ENCODE measurements at places on chromosomes 6 and 20.

- DNase-seq = no peak
These were observed 669.0 kb upstream of the EYS start for GRCh38 chr6:66376001-66376400.

GRCh38 chr6:120960761-120961160 is 373.5 kb downstream of the TBC1D32 start:
- no peak for DNase-seq

DNA sequence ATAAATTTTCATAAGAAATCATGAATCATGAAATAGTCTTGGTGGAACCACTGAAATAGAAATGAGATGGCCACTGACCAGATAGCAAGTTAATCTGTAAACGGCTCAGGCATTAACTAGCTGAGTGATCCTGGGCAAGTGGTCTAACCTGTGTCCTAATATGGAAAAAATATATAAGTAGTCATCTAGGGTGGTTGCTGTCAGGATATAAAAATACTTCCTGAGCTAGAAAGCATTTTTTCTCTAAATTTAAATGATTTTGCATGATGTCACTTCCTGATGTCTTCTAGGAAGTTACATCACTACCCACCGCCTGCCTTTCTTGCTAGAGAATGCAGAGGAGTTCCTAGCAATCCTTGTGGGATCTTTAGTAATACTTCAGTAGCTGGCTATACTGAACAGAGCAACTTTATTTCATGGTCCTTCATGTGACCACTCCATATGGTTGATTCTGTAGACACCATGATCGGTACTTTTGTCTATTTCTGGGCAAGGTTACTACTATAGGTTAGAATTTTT is 228.1 kb upstream of the CEP162 start:
- no peak for DNase-seq

- DNase-seq = no peak
These were observed 20.9 kb upstream of the EPM2A start for GRCh38 chr6:145756170-145756662.

DNA sequence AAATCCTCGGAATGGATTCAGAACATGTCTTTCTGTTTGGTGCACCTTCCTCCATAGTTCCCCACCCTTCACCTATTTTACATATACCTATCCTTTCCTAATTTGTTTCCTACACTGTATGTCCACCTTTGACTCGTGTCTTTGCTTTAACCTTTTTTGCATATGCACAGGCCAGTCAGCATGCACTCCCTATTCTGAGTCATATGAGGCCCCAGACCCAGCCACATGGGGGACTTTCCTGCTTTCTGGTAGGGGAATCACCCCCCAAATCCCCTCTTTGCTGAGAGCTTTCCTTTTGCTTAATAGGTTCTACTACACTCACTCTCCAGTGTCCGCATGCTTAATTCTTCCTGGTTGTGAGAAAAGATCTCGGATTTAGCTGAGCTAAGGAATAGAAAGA is 393.8 kb upstream of the IMPG1 start:
- DNase-seq = no peak

- DNase-seq = peak; percentile 30
These were observed 58.8 kb upstream of the MAP7 start for GRCh38 chr6:136608991-136609390.

DNA sequence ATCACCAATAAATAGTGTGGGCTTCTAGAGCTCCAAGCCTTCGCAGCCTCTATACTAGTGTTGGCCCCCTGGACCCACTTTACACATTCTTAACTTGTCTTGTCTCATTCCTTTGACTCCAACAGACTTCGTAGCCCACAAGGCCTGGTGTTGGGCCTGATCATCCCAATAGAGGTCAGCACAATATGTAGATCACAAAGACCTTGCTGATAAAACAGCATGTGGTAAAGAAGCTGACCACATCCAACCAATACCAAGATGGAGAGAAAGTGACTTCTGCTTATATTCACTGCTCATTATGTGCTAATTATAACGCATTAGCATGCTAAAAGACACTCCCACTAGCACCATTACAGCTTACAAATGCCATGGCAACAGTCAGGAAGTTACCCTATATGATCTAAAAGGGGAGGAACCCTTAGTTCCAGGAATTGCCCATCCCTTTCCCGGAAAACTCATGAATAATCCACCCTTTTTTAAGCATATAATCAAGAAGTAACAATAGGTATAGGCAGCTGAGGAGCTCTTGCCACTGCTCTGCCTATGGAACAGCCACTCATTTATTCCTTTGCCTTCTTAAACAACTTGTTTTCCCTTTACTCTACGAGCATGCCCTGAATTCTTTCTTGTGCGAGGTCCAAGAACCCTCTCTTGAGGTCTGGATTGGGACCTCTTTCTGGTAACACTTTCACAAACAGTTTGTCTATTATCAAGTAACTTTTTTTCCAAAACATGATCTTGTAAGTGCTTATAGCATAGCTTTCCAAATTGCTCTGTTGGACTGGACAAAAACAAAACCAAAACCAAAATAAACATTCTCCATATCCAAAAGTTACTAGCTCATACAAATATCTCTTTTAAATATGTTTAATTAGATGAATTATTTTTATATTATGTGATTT is 54.6 kb upstream of the ECHDC1 start:
- no peak for DNase-seq

- peak; percentile 7 for DNase-seq
These were observed 29.0 kb upstream of the GRM4 start for GRCh38 chr6:34174846-34175399.

- DNase-seq = no peak
These were observed 574 bp downstream of the RPS12 start for GRCh38 chr6:132814716-132815570.

GRCh38 chr6:144581812-144582537 is 296.8 kb downstream of the UTRN start:
- peak; percentile 60 for DNase-seq

- no peak for DNase-seq
These were observed 177.7 kb upstream of the MCHR2 start for GRCh38 chr6:100171533-100172321.

- DNase-seq = no peak
These were observed 10.5 kb downstream of the SNX3 start for GRCh38 chr6:108250240-108250866.

- DNase-seq = no peak
These were observed 114.9 kb upstream of the ADGRF1 start for GRCh38 chr6:47157063-47157462.

DNA sequence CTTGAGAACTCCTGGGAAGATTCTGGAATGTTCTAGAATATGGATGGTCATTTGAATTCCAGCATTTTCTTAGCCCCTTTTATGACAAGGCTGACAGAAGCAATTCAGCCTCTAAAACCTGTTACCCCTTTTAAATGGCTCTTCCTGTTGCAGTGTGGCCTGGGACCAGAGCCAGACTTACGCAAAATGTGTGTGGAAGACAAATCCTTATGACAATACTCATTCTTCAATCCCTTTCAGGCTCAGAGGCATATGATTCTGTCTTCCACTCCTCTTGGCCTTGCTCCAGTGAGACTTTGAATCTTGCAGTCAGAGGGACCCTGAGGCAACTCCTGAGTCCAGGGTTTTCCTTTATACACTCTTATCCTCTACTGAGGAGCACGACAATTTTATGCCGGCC is 287.0 kb downstream of the CLIC5 start:
- no peak for DNase-seq

DNA sequence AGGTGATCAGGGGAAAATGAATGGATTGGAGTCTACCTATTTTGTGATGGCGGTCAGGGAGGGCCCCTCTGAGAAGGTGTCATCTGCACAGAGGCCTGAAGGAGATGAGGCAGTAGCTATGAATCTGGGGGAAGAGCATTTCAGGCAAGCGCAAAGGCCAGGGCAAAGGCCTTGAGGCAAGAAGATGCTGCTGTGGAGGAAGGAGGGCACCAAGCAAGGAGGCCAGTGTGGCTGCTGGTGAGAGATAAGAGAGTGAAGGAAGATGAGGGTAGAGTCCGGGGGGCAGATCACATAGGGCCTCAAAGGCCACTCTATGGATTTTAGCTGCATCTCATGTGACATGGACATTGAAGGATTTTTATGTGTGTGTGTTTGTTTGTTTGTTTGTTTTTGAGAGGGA is 20.6 kb upstream of the CSNK2A1 start:
- no peak for DNase-seq

DNA sequence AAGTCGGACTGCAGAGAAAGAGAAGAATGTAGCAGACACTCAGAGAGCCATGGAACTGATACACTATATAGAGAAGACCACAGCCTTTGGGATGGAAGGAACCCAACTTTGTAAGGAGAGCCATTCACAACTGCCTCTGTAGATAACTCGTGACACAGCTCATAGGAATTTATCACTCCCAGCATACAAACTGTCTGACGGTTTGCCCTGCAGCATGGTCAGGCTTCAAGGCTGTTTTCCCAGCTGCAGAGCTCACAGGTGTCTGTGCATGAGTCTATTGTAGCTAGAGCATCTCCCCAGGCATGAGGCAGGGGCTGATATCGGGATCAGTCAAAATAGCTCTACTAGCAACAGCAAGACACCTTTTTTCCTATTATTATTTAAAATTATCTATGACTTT is 130.5 kb upstream of the DTNBP1 start:
- DNase-seq = no peak

DNA sequence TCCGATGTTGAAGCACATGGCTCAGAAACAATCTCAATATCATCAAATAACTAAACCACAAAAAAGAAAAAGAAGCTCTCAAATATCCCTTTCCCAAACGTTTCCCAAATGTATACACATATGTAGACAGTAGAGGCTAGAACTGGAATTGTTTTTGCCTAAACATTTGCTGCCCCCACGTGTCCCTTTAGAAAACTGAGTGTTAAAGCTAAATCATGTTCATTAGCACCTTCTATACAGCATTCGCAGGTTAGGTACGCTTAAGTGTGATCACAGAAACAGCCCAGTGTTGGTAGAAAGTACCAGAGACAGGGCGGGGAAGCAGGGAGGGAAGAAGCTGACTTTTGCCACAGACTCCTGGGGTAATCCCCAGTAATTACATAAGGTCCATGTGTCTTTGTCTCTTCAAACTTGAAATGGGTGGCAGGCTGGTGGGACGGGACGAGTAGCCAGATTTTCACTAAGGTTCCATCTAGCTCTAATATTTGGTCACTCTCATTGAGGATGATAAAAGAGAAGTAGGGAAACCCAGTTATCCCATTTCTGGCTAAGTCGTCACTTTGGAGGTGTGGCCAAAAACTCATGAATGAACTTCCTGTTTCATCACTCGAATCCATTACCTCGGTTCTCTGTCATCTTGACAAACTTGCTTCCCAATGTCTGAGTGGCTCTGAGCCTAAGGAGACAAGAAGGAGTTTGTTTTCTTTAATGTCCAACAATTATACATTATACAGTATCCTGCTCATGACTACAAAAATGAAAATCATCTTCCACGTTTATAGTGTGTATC is 15.0 kb upstream of the TFAP2A start:
- DNase-seq = peak; percentile 81

GRCh38 chr6:43090559-43090956 is 14.4 kb downstream of the PTK7 start:
- no peak for DNase-seq

- peak; percentile 33 for DNase-seq
These were observed 411.0 kb downstream of the C6orf118 start for GRCh38 chr6:164898412-164898811.

GRCh38 chr6:89489078-89489477 is 56.1 kb downstream of the ANKRD6 start:
- DNase-seq = no peak

GRCh38 chr20:41249411-41250281 is 67.9 kb downstream of the ZHX3 start:
- DNase-seq = no peak

- DNase-seq = no peak
These were observed 41.9 kb downstream of the ELOVL5 start for GRCh38 chr6:53306819-53307347.

DNA sequence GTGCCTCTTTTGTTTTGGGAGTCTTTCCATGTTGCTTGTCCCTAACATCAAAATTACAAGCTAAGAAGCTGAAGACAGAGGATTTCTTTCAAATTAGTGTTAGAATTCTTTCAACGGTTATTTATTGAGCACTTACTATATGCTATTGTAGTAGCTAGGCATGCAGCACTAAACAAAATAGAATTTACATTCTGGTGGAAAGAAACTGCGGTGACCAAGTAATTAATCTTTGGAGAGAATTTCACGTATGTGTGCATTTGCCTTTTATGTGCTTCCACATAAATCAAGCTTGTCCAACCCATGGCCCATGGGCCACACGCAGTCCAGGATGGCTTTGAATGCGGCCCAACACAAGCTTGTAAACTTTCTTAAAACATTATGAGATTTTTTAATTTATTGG is 33.0 kb upstream of the DUSP22 start:
- DNase-seq = no peak

GRCh38 chr6:120675886-120676285 is 658.4 kb downstream of the TBC1D32 start:
- DNase-seq = no peak

- DNase-seq = no peak
These were observed 324.3 kb downstream of the PRL start for GRCh38 chr6:21972516-21972915.

- DNase-seq = peak; percentile 69
These were observed 6.5 kb upstream of the UQCC2 start for GRCh38 chr6:33717934-33718455.

DNA sequence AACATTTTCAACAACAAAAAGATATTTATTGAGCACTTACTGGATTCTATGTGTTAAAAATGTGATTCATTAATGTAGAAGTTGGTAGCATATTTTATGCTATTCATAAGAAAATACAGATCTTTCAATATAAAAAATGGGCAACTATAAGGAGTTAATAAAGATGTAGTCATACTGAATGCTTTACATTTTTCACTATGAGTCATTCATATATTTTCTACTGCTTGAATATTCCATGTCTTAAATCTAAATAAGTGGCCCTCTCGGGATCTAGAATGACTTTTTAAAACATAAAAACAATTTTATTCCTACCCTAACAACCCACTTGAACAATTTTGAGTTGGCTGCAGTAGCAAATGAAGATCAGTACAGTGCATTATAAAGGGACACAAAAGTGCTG is 362.1 kb downstream of the PHF3 start:
- DNase-seq = no peak

DNA sequence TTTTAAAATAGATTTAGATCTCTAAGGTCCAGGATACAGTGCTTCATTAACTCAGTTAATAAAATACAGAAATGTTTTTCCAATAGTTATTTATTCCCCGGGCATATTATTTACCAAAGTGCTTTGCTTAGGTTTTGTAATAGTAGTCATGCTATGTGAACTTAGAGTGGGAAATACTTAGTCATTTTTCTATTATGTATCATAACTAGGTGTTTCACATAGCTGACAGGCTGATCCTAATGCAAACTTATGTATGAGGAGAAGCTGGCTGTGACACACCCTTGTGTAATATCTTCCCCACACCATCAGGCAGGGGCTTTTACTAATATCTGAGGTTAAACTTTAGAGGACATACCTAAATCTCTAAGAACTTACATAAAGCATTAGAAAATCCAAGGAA is 277.7 kb upstream of the RIMS1 start:
- DNase-seq = no peak

GRCh38 chr6:143107911-143108761 is 47.4 kb downstream of the AIG1 start:
- no peak for DNase-seq

- no peak for DNase-seq
These were observed 398.5 kb upstream of the GJE1 start for GRCh38 chr6:141734071-141734840.
